ENCODE measurements at places on chromosomes 11 and 22.
A peak's percentile ranks its signal among the peaks of the same experiment; 100 is the strongest.

GRCh38 chr11:62914416-62914815 is 6.7 kb downstream of the CHRM1 start:
- no peak for DNase-seq

DNA sequence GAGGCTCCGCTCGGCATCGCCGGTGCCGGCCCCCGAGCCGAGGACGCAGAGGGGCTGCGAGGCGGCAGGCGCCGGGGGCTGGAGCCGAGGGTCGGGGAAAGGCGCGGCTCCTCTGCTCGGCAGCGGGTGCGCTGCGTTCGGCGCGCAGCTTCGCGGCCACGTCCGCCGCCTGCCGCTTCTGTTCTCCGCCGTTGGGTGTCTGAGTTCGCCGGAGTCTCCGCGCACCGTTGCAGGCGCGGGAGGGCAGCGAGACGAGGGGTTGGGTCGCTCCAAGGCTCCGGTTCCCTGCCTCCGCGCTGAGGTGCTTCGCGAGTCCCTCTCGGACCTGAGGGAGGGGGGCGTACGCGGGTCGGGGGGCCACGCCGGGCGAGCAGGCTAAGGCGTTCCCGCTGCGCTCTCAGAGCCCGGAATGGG is 347 bp downstream of the MN1 start:
- DNase-seq, result peak; percentile 14

DNA sequence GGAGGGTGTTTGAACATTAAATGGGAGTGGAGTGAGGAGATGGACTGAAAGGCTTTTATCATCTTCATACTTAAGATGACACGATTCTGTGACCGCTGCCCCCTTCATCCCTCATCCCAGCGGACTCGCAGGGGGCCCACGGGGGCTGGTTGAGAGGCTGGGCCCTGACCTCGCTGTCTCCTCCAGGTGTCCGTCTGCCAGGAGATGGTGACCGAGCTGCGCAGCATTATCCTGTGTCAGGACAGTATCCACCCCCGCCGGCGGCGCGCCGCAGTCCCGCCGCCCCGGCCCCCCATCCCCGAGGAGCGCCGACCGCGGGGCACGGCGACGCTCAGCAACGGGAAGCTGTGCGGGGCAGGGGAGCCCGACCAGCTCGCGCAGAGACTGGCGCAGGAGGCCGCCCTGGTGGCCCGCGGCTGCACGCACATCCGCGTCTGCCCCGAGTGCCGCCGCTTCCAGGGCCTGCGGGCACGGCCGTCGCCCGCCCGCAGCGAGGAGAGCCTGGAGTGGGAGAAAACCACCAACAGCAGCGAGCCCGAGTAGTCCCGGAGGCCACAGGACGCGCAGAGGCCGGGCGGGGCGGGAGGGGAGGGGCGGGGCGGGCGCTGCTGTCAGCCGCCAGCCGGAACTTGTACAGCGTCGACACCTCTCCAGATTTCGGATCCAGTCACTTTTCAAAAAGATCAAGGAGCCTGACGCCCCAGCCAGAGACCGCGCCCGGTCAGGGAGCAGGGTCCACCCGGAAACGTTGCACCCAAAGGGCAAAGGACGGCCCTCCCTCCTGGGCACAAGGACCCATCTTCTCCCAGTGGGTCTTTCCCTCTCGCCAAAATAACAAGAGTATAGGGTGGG is 38.0 kb upstream of the TBCEL start:
- peak; percentile 8 for DNase-seq

GRCh38 chr11:13065200-13065787 is 56.2 kb downstream of the RASSF10 start:
- no peak for DNase-seq

DNA sequence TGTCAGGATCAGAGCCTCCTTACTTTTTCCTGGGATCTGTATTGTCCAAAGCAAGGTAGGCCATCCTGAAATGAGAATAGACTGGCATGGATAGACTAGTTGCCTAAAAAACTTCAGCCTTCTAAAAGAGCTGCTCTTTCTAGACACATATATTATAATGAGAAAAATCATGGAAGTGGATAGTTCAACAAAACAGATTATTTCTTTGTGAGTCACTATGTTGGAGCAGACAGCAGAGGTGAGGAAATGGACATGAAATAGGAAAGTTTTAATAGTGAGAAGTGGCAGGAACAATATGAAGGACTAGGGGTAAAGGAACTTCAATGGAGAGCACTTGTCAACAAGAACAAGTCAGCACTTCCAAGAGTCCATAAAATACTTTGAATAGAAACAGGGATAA is 101.9 kb upstream of the ANO3 start:
- no peak for DNase-seq

DNA sequence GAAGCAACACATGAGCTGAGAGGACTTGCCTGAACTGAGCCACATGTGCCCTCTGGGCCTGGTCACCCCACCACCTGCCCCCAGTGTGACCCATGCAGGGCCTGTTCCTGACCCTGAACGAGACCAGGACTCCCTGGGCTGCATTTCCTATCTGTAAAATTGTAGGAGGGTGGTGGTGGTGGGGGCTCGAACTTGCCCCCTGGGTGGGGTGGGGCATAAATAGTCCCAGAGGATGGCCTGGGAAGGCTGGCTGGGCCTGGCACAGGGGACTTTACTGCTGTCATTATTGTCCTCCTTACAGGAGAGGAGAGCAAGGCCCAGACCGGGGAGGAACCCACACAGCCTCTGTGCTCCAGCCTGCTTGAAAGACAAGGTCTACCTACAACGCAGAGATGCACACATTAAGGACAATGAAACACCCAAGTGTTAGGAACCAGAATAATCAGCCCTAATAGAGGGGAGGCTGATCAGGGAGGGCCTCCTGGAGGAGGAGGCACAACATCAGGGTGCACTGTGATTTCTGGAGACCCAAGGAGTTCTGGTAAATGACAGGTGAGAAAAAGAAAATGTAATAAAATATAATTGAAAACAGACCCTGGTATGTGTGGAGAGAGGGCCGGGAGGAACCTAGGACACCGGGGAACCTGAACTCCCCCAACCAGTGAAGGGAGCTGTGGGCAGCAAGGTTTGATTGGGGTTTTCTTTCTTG is 2.8 kb upstream of the AIFM3 start:
- no peak for DNase-seq

DNA sequence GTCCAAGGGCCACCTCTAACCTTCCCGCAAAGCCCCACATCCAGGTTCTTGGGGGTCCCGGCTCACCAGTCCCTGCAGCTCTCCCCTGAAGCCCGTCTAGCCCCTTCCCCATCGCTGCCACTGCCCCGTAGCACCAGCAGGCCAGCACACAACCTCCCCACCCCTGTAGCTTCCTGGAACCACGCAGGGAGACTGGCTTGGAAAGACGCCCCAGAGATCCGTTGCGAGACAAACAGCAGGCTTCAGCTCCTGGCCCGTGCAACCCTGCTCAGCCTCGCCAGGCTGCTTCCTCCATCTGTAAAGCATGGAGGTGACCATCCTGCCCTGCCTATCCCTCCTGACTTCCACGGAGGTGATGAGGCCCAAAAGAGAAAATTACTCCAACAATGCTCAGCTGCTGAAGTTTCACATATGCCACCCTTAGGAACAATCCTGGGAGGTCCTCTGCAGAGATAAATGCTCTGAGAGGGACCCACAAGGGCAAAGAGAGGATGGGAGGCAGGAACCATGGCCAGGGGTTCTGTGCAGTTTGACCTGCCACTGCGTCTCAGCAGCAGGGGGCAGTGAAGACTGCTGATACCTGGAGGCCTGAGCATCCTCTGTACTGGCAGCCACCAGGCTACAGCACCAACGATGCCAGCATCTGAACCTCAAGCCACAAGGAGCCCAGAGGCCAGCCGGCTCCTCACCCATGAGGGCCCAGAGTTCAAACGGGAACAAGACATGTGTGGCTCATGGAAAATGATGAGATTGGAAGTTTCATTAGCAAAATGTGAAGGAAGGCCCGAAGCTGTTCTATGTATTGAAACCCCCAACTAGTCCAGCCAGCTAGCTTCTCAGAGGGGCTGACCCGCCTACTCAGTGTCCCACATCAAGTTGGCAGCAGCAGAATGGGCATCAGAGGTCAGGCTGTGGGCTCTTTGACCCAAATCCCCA is 16.1 kb downstream of the DGCR2 start:
- DNase-seq, result peak; percentile 23

GRCh38 chr11:61516675-61517572 is 8.4 kb downstream of the LRRC10B start:
- DNase-seq, result peak; percentile 52

DNA sequence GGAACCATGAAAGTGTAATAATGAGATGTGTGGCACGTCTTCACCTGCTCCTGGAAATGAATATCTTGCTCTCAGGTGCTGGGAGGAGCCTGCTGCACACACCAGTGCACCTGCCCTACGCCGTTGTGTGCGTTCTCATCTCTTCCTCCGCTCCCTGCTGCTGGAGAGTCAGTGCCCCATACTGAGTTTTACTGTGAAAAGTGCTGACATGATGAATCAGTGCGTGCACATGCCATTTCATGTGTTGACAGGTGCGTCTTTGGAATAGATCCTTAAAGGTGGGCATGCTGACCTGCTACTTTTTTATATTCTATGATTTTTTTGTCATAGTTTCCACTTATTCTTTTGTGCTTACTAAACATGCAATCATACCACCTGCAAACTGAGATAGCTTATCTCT is 1015.8 kb downstream of the BRD1 start:
- no peak for DNase-seq

GRCh38 chr22:44881624-44882023 is 128.2 kb downstream of the PHF21B start:
- no peak for DNase-seq

DNA sequence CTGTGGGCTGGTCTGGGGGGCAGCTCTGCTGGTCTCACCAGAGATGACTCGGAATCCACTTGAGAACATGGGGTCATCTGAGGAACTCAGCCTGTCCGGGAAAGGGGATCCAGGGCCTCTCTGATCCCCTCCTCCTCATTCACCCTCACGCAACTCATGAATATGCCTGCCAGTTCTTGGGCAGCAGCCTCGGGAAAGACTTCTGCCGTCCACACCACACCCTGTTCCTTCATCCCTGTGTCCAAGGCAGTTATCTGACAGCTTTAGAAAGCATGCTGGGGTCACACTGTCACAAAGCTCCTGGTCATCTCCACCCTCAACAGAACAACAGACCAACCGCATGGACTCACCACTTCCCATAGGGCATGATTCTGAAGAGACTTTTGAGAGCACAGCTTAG is 88.3 kb downstream of the AMOTL1 start:
- DNase-seq, result no peak

- no peak for DNase-seq
Measured at GRCh38 chr11:58576887-58577471, 1.3 kb upstream of the LPXN start.

- no peak for DNase-seq
Measured at GRCh38 chr11:679271-680207, 15.5 kb downstream of the DEAF1 start.

DNA sequence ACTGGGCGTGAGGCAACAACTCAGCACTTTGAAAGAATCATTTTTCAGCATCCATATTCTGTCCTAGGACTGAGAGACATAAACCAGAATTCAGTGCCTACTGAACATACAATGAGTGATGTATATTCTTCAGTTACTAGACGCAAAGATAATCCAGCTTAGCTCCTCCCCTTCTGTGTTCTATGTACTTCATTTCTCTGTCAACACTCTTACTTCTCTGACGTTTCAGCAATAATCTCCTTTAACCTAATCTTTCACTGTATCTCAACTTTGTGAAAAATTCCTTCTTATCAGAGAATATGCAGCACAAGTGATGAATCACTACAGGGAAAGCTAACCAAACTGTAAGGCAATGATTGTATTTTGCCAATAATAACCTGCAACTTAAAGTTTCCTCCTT is 2.5 kb upstream of the OR51B5 start:
- no peak for DNase-seq

DNA sequence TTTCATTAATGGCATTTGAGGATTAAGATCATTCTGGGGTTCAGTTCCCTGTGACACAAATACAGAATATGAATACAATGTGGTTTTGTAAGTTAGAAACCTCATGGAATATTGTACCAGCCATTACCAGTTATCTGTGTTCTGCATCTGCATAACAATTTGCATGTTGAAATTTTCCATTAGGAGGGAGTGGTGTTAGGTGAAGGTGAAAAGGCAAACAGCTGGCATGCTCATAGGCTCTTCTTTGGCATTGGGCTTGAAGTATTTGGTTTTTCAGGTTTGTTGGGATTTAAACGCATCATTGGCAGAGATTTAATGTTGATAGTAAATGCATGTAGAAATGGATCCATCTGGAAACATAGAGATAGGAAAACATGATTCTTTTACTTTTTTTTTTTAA is 18.6 kb downstream of the RTN3 start:
- no peak for DNase-seq

DNA sequence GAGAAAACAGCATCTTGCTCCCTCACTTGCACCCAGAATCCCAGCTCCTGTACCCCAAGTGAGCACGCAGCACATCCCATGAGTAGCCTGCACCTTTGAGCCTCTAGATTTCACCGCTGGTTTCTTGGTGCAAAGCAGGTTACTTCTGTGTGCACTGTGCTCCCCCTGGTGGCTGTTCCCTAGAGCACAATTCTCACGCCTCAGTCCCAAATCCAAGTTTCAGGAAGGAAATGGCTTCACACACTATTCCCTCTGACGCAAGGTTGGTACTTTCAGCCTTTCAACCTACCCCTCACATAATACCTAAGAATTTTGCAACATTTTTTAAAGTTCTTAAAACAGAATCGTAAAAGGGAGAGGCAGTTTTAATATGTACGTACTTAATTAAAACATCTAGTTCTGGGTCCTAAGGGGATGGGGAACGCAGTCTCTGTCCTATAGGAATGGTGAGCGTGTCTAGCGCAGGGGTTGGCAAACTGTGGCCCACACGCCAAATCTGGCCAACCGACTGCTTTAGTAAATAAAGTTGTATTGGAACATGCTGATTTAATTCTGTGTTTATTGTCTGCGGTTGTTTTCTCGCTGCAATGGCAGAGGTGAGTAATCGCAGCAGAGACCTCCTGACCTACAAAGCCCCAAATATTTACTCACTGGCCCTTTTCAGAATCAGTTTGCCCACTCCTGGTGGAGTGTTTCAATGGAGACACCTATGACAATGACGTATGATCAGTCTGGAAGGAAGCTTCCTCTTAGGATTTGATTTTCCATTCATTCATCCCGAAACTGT is 27.5 kb downstream of the DHCR7 start:
- DNase-seq, result peak; percentile 29

- DNase-seq, result no peak
Measured at GRCh38 chr22:33380789-33381530, 322.8 kb upstream of the SYN3 start.

DNA sequence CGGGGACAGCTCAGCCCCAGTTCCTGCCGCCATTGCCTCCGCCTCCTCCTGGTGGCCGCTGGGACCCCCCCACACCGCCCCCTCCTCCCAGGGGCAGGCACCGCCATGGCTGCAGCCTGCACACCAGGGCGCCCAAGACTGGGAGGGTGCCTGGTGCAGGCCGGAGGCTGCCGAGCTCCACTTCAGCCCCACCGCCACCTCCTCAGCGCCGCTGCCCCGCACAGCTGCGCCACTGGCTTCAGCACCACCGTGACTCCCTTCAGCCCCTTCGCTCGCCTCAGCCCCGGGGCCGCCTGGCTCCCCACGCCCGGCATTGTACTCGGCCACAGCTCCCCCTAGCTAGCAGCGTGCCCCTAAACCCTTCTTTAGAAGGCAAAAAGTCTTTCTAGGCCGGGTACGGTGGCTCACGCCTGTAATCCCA is 131.1 kb downstream of the CRYBB2 start:
- no peak for DNase-seq

DNA sequence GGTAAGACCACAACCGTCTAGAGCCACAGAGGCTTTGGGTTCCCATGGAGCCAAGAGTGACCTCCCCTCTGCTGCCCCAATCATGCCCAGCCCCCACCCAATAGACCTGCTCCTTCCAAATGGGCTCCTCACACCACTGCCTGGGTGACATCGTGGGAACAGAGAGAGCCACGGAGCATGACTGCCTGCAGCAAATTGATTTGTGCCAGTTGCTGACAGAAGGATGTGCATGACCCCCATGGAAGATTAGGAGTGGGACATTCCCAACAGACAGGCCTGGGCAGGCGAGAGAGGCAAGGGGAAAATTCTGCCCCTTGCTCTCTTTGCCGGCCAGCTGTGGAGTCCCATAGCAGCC is 88.5 kb downstream of the TENM4 start:
- DNase-seq, result no peak

Data from naive B cell (primary cell).